Stimulated activated naive CD4-positive, alpha-beta T cell treated with Interleukin-2 at 50 U/mL for 16 hours (primary cell): ENCODE measurements at places on chromosomes 7 and 10.

GRCh38 chr10:101778781-101779543 is 3.0 kb upstream of the FGF8 start:
- no peak for DNase-seq

GRCh38 chr7:26639111-26639510 is 225.3 kb downstream of the SKAP2 start:
- no peak for DNase-seq

DNA sequence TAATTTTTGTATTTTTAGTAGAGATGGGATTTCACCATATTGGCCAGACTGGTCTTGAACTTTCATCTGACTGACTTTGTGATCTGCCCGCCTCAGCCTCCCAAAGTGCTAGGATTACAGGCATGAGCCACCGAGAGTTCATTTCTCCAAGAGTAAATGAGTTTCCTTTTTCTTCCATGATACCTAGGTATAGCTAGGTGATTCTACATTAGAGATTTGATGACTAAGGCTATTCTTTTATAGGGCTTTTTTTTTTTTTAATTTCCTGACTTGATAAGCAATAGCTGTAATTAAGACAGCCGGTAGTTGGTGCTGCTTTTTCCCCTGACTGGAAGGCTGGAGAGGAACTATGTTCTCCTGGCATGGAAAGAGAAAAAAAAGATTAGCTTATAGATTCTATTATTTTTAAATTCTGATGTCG is 3.3 kb downstream of the PTPN12 start:
- no peak for DNase-seq

DNA sequence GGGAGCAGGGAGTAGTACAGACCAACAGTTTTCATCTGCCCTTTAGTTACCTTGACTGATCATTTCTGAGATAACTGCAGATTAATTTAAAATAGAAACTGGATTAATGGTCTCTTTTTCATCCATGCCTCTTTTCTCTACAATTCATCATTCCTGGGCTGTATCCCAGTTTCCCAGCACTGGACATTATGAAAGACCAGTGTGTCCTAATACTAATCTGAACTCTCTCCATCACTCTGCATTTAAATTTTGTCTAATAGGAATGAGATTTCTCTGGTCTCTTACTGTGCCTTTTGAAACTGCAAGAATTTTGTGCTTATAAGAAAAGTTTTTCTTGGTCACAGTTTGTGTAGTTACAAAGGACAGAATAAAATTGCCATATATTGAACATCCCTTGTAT is 12.7 kb downstream of the PLEKHA8 start:
- DNase-seq, result no peak

GRCh38 chr7:1647961-1648672 is 22.0 kb upstream of the ELFN1 start:
- DNase-seq, result no peak

- DNase-seq, result no peak
These were observed 571.2 kb upstream of the MKI67 start for GRCh38 chr10:128697437-128697836.

DNA sequence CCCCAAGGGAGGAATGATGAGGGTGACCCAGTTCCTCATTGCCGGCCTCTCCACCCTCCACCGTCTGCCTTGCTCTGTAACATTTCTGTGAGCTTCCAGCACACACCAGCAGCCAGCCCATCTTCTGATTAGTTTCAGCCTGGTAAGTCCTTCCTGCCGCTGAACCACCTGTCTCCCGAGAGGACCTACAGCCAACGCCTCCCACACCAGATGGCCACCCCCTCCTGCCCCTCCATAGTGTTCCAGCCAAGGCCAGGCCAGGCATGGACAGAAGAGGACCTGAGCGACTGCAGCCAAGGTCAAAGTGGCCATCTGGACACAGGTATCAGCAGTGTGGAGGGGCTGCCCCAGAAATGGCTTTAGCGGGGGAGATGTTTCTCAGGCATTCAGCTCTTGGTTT is 170.7 kb upstream of the CTBP2 start:
- DNase-seq, result no peak

DNA sequence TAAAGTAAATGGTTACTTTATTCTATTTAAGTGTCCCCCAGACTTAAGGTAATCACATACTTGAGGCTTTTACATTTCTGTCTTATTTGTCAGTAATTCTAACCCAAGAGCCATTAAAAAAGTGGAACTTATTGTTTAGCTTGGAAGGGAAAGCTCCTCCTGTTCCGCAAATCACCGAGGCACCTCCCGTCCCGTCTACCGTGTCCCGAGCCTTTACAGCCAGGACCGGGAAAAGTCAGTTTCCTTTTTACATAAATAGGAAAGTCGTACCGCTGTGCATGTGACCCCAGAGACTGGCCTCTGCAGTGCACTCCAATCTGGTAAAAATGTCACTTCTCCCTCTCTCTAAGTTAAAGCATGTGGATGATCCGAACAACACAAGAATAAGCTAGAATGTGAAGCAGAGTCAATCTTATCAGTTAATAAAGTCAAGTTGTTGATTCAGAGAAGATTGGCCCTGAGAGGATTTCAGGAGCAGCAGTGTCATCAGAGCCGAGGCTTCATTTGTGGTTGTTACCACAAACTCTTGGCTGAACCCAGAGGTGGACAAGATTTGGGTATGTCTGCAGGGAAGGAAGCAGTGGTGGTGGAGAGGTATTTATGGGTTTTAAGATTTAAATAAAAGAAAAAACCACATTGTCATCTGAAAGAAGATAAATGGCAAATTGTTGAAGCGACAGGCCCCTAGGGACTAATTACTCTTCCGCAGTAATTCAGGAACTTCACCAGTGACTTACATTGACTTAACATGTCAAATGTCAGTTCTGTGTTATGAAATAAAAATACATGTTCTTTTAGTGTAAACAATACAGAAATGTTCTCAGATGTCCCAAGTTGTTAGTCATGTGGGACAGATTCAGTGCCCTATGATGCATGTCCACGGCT is 316.6 kb upstream of the ZNF32 start:
- no peak for DNase-seq

DNA sequence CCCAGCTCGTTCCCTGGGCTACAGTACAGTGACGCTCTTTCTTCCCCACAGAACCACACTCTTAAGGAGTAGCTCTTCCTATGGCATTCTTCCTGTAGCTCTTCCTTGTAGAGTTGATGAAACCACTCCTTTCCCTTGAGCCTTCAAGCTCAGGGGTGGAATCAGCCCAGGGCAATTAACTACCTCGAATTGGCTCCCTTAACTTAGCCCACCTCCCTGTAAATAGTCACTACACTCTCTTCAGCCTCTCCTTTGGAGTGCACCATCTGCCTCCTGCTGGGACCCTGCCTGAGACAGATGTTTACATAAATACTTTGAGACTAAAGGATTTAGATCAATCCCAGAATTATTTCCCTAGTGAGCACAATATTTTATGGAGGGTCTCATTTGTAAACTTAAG is 537.8 kb upstream of the AUTS2 start:
- DNase-seq, result no peak

DNA sequence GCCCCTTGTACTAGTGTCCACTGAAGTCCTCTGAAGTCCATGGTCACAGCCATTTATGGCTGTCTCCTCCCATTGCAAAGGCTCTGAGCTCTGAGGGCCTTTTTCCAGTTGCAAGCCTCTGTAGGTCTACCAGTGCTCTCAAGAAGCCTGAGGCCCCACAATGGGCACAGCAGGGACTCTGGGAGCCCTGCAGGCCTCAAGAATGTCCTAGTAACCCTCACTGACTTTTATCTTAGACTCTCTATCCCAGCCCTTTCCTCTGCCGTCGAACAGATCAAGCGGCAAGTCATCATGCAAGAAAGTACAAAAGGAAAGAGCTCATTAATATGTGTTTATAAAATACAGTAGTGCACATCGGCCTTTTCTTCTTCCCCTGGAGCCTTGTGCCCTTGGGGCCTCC is 23.4 kb downstream of the VWA2 start:
- no peak for DNase-seq

DNA sequence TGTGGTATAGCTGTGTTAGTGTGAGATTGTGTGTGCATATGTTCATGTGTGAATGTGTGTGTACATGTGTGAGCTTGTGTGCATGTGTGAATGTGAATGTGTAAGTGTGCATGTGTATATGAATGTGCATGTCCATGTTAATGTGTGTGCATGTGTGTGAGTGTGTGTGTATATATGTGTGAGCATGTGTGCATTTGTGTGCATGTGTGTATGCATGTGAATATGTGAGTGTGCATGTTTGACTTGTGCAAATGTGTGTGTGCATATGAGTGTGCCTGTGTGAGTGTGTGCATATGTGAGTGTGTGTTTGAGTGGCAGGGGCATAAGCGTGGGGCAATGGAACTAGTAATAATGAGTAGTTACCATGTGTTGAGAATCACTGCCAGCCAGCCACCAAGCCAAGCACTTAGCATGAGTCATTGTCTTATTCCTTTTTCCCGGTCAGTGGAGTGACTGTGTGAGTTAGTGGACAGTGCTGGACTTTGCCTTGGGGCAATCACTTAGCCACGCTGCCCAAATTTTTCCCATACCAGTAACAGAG is 46.3 kb upstream of the SHH start:
- no peak for DNase-seq

- peak; percentile 71 for DNase-seq
These were observed 81.7 kb downstream of the RNF216 start for GRCh38 chr7:5699467-5700384.

GRCh38 chr10:96889415-96890171 is 57.5 kb downstream of the LCOR start:
- DNase-seq, result no peak

GRCh38 chr7:4261601-4261960 is 420.5 kb upstream of the FOXK1 start:
- no peak for DNase-seq

GRCh38 chr10:130236711-130237110 is 100.5 kb downstream of the GLRX3 start:
- DNase-seq, result no peak

- DNase-seq, result no peak
These were observed 201.4 kb downstream of the HECW1 start for GRCh38 chr7:43313628-43314378.

DNA sequence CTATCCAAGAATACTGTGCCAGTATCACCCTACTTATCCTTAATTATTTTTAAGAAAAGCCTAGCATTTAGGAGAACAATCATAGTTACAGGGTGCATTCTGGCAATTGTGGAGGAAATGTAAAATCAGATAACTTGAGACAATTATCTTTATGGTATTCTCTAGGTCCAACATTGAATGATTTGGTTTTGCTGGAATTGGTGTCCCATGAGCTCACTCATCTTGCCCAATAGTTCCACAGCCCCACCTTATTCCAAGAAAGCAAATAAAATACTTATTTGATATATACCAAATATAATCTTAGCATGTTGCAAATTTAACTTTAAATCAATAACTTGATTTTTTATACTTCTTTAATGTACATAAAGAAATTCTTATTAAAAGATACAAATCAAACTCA is 65.3 kb downstream of the DGKB start:
- no peak for DNase-seq

DNA sequence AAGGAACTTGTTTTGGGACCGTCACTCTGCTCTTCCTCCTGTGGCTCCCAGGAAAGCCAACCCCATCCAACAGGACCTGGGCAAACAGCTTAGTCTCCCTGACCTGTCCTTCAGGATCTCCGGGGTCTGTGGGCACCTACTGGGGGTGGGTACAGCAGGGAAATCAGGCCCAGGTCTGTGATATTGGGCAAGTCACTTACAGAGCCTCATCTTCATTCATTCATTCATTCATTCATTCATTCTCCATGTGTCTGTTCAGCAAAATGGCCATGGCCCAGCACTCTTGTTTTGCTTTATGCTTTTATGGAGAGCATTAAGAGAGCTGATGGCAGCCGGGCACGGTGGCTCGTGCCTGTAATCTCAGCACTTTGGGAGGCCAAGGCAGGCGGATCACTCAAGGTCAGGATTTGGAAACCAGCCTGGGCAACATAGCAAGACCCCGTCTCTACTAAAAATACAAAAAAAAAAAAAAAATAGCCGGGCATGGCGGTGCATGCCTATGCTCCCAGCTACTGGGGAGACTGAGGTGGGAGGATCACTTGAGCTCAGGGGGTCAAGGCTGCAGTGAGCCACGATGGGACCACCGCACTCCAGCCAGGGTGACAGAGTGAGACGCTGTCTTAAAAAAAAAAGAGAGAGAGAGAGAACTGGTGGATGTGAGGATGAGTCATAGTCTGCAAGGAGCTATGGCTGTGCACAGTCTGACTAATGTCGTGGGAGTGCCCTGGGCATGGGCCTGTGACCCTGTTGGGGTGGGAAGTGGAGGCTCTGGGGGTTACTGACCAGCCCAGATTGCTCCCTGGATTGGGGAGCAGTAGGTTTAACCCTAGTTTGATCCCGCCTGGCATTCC is 54.3 kb downstream of the CLIP2 start:
- DNase-seq, result no peak

DNA sequence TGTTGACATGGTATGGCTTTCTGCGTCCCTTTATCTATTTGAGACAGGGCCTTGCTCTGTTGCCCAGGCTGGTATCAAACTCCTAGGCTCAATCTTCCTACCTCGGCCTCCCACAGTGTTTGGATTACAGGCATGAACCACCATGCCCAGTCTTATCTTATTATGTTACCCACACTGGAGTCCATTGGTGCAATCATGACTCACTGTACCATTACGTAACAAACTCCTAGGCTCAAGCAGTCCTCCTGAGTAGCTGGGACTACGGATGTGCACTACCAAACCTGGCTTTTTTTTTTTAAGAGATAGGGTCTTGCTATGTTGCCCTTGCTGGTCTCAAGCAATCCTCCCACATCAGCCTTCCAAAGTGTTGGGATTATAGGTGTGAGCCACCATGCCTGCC is 66.7 kb downstream of the CCDC3 start:
- DNase-seq, result no peak

DNA sequence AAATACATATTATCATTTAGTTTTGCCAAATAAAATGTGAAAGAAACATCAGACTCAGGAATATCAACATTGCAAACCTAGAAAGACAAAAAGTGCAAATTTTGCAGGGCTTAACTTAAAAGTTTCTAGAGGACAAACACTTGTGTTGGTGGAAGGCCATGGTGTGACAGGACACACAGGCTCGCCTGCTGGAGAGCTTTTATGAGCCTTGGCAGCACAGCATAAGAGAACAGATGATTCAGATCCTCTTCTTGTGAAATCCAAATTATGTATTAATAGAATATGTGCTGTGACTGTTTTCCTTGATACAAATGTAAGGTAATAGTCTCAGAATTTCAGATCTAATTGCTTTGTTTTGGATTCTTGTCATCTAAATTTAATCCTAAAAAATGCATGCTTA is 72.9 kb upstream of the ABCB5 start:
- DNase-seq, result no peak

DNA sequence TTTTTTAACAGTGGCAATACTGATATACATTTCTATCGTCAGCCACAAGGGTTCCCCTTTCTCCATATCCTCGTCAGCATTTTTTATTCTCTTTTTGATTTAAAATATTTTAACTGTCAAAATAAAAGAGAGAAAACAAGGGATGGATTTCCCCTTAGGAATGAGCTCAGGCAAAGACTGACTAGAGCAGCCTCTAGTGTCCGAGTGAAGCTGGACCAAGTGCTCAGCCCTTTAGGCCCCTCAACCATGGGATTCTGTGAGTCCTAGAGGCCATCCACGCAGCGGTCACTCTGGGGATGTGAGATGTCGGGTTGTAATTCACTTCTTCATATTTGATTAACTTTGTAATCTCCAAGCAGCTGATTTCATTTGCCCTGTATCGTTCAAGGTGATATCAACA is 137.4 kb upstream of the RNF32 start:
- DNase-seq, result no peak

GRCh38 chr7:4103352-4104091 is 578.6 kb upstream of the FOXK1 start:
- no peak for DNase-seq
